ENCODE measurements at places on chromosomes 1 and 21.

GRCh38 chr1:173476197-173476664, 904 bp upstream of the PRDX6 start:
- no peak for DNase-seq

DNA sequence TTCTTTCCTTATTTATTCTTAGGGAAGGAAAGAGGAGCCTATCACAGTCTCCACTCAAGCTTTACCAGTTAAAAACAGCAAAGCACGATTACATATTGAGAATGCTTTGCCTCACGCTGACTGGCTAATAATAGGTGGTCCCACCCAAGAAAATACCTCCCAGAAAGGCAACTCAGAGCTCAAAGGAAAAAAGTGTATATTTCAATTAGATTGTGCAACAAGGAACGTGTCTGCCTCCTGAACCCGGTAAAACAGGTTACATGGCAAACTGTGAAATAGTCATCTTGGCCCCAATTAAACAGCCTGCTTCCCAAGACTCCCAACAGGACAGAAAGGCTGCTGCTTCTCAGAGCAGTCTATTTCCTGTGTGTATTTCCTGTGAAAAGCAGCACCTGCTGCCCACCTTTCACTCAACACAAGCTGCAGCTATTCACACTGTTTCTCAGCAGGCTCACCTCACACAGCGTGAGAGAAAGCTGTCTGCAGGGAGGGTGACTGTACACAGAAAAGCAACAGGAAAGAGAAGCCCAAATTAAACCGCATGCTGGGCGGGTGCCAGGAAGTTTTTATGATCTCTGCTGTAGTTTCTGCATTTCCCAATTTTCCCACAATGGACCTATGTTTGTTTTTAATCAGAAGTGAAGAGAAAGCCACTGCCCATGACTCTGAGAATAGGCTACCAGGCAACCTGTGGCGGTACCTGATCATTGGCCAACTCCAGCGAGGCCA, 44.0 kb downstream of the URB1 start:
- DNase-seq, result no peak

DNA sequence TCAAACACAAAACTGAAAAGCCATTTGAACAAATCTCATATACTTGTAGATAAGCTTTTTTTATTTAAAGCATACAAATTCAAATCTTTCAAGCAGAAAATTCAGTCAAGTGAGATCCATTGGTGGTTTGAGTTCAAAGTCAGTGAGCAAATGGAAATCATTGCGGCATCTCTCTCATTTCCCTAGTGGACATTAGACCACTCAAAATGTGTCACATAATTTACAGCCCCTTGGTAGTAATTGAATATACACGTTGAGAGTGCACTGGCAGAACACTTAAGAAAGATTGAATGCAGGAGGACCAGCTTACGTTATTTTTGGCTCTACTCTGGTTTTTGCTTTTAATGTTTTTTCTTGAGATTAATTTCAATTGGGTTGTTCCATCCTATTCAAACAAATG, 633.7 kb downstream of the USP25 start:
- no peak for DNase-seq

- DNase-seq, result no peak
Observed at GRCh38 chr1:22443332-22443731, 8.3 kb upstream of the ZBTB40 start.

- no peak for DNase-seq
Observed at GRCh38 chr21:21788591-21788990, 790.4 kb downstream of the NCAM2 start.

- peak; percentile 1 for DNase-seq
Observed at GRCh38 chr1:69172003-69173000, 395.4 kb upstream of the LRRC7 start.

GRCh38 chr1:65630855-65631254, 161.8 kb upstream of the PDE4B start:
- peak; percentile 66 for DNase-seq

DNA sequence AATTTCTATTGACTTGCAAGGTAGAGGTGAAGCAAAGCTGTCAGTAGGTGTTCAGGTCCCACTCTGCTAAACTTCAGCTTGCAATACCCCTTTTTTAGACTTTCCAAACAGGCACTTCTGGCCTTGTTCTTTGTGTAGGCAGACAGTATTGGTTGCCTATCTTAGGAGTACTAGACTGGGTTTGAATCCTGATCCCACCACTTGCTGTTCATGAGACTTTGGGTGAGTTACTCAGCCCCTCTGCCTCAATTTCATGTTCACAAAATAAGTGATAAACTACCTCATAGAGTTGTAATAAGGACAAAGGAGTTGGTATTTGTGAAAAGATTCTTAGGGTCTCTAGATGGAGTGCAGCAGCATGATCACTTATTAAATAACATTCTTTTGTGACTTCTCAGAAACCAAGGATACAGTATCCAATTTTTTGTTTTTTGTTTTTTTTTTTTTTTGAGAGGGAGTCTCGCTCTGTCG, 5.2 kb downstream of the RCC1 start:
- peak; percentile 62 for DNase-seq

DNA sequence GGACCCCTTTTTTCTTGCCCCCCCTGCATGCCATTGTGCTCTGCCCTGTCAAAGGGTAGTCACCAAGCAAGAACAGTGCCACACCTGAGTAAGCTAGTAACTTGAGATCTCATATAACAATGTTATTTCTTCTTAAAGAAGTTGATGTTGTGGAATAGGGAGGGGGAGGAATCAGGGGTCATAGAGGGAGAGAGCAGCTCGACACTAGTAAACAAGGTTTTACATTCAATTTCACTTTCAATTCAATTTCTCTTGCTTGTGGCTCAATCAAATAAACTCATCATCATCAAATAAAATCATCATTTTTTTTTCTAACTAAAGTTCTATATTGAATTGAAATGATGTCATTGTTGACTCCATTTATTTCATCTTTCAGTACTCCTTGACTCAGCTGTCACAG, 106.4 kb downstream of the CRB1 start:
- DNase-seq, result no peak

GRCh38 chr1:201400212-201400851, 1.2 kb upstream of the LAD1 start:
- no peak for DNase-seq

GRCh38 chr1:233333086-233333485, 5.6 kb downstream of the MAP3K21 start:
- DNase-seq, result no peak

DNA sequence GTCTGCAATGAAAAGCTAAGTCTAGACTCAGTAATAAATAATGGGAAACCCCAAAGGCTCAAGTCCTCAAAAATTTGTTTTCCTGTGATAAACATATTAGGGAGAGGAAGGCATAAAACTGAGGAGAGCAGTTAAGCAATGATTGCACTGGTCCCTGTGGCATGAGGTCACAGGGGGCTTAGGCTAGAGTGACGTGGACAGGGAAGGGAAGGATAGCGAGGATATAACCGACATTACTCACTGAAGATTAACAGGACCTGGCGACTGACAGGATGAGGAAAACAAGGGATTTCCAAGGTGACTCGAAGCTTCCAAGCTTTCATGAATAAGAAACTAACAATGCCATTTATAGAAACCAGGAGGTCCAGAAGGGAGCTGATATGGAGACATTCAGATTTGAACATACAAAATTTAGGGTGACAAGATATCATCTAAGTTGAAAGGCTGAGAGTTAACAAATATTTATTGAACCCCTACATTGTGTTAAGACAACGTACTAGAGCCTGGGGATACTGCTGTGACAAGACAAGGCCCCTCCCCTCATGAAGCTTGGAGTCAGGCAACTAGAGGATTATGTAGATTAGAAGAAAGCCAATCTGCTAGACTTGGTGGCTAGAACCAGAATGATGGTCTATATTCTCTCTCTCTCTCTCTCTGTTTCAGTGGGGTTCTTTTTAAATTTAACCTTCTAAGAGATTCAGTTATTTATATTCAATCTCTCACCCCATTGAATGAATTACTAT, 33.2 kb upstream of the PKN2 start:
- no peak for DNase-seq

DNA sequence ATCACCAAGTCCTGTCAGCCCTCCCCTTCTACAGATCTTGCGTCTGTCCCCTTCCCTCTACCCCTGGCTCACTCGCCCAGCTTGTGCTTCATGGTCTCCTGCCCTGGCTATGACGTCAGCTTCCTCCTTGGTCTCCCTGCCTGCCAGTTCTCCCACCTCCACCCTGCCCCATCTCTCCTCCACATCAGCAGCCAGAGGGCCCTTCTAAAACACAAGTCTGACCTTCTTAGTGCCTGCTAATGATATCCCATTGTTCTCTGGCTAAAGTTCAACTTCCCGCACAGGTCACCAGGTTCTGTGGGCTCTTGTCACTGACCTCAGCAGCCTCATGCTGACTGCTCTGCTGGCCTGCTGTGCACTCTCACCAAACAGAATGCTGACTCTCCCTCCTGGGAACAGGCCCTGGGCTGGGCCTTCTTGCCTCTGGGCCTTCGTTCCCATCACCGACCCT, 24.7 kb upstream of the MYCL start:
- DNase-seq, result peak; percentile 31

GRCh38 chr1:16064536-16065268, 8.7 kb downstream of the FAM131C start:
- no peak for DNase-seq

GRCh38 chr1:56376188-56376984, 203.0 kb downstream of the PLPP3 start:
- DNase-seq, result peak; percentile 49

- DNase-seq, result peak; percentile 86
Observed at GRCh38 chr1:18883636-18884418, 18.5 kb downstream of the ALDH4A1 start.

DNA sequence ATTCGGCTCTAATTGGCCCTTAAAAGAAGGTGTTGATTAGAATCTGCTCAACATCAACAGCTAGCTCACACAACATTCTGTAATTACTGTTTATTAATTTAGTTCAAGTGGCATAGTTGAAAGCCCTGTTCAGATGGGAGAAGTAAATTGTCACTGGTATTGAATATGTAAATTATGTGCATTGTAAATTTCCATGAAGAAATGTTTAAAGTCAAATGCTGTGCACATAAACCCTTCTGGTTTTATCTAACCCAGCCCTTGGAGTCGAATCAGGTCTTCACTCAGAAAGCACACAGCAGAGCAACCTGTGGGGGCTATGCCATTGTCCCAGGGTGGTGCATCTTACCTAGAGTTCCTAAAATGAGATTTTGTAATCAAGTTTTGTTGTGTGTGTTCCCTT, 65.4 kb upstream of the LMO4 start:
- no peak for DNase-seq

- no peak for DNase-seq
Observed at GRCh38 chr1:23092447-23092846, 73.2 kb downstream of the KDM1A start.

DNA sequence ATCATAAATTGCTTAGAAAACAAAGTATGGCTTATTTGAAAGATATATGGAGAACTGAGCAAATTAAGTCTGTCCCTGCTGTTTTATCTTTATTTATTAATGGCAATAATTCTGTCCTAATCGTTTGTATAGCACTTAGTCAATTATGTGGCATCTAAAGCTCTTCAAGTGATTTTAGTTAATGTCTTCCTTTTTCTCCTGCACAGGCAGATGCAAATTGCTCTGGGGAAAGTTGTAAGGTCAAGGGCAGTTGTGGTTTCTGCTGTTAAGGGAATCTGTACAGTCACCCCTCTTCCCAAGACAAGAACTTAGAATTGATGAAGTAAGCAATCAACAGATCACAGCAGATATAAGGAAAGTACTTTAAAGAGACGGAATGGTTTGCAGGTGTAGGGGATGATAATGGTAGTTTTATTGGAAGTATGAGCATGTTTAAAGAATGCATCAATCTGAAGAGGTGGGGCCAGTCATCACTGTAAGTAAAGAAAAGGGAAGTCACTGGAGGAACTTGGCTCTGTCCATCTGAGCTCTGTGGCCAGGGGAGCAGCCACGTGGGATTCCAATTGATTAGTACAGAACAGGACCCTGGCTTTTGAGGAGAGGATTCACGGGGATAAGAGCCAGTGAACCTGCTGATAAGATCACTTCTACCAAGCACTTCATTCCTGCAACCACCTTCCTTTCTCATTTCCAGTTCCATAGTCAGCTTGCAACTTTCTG, 116.0 kb upstream of the KCNJ6 start:
- DNase-seq, result no peak
